ENCODE measurements at places on chromosomes 13 and 19. TPM values are rescaled to one million over a fixed set of nuclear protein-coding genes. Genes with fewer than 3 reads are reported as not detected.

DNA sequence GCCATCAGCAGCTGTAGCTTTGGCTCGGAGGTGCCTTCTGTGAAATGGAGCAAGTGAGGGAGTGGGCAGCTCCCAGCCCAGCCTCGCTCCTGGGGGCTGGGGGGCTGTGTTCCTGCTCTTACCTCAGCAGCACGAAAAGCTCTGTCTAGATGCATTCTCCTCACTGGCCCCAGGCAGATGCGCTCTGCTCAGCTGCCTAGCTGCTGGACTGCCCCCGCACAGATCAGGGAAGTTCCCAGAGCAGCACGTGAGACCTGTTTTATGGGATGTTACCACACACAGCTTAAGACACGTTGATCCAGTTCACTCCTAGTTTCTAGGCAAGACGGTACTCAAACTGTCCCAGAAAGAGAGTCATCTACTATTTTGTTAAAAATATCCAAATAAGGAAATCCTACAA, 13.6 kb downstream of the LCP1 start:
- DNase-seq, result no peak

GRCh38 chr13:48667136-48667535, 13.4 kb downstream of the CYSLTR2 start:
- no peak for DNase-seq

GRCh38 chr19:44050740-44051649, 841 bp upstream of the ZNF223 start:
- peak; percentile 60 for DNase-seq

GRIK5 gene
- 25.8 TPM for total RNA-seq

DNA sequence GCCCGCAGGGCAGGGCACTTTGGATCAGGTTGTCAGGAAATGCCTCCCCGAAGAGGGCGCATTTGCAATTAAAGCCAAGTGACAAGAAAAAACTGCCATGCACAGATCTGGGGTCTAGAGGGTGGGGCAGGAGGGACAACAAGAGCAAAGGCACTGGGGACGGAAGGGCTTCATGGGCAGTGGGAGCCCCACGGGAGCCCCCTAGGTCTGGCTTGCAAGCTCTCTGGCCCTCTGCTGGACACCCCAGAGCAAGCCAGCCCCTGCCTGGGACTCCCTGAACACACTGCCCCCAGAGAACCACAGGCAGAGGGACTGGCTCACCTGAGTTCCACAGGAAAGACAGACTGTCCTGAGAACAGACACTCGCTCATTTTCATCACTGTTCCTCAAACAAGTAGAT, 30.2 kb upstream of the C19orf12 start:
- DNase-seq, result no peak

KLK1 gene
- 80.6 TPM for total RNA-seq

- no peak for DNase-seq
Measured at GRCh38 chr13:31631071-31631470, 108.3 kb upstream of the RXFP2 start.

FPR2 gene
- 0.41 TPM for total RNA-seq

ZNF540 gene
- total RNA-seq, result 8.4 TPM

FFAR1 gene
- total RNA-seq, result not detected
